Panc1 (cell line): ENCODE measurements at places on chromosomes 6 and 20. TPM values are rescaled to one million over a fixed set of nuclear protein-coding genes. Genes with fewer than 3 reads are reported as not detected.

The LHFPL5 gene
- total RNA-seq = not detected

The PHACTR1 gene
- 0.05 TPM for total RNA-seq

The ZNF337 gene
- 9.1 TPM for total RNA-seq

The IRF4 gene
- 0.72 TPM for total RNA-seq

The TOX2 gene
- 85.4 TPM for total RNA-seq

The RAB23 gene
- total RNA-seq = 25.5 TPM

The GTSF1L gene
- not detected for total RNA-seq

The ADGB gene
- total RNA-seq = not detected

The PI3 gene
- not detected for total RNA-seq

The BFSP1 gene
- 6.9 TPM for total RNA-seq

The TCEA2 gene
- 38.5 TPM for total RNA-seq

The COL21A1 gene
- 3.3 TPM for total RNA-seq

The PSMF1 gene
- 161 TPM for total RNA-seq

The STMND1 gene
- total RNA-seq = not detected

The LPA gene
- 0.21 TPM for total RNA-seq

The ADGRF1 gene
- total RNA-seq = 0.95 TPM

The NAA20 gene
- total RNA-seq = 65.6 TPM

The FAM217A gene
- not detected for total RNA-seq

The CCM2L gene
- 45.4 TPM for total RNA-seq

The ZNF334 gene
- 0.28 TPM for total RNA-seq

The CSE1L gene
- total RNA-seq = 133 TPM

The SLC4A11 gene
- 144 TPM for total RNA-seq

The TRIM40 gene
- not detected for total RNA-seq
